Adrenal gland (tissue), 19 donors: ENCODE measurements at places on chromosomes 6 and 20.
A peak's percentile ranks its signal among the peaks of the same experiment; 100 is the strongest.

DNA sequence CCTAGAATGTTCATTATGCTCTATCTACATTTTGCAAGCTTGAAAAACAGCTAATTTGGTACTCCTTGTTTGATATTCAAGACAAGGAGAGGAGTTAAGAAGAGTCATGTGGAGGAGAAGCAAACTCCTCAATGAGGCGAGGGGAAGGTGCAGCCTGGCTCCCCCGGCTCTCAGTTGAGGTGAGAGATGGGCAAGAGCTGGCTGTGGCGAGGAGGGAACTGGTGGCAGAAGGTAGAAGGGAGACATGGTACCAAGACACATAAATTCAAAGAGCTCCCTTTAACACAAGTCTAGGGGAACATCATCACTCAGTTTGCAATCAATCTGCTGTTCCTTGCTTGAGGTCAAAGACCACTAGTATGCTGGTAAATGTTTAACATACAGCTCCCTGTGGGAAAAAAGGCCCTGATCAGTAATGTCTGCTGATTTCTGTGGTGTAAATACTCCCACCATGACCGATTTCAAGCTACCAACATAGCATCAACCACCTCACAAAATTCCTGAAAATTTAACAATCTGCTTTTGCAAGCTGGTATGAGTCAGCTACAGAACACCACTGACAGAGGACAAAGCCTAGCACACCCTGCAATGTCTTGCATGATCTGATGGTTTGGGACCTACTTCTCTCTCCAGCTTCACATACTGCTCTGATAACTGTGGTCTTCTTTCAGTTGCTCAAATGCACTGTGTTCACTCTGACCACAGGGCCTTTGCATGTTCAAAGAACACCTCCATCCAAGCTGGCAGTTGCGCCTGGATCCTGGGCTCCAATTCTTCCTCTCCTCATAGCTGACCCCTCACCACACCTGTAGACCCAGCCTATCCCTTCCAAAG lies 516.3 kb upstream of the CHD6 start:
- DNase-seq = no peak

GRCh38 chr6:2990248-2990931 lies 9.3 kb upstream of the NQO2 start:
- peak; percentile 76 for DNase-seq

GRCh38 chr6:166567107-166567506 lies 19.4 kb downstream of the RAMACL start:
- no peak for DNase-seq

GRCh38 chr20:63835021-63835858 lies 4.2 kb upstream of the ZBTB46 start:
- peak; percentile 98 for DNase-seq

DNA sequence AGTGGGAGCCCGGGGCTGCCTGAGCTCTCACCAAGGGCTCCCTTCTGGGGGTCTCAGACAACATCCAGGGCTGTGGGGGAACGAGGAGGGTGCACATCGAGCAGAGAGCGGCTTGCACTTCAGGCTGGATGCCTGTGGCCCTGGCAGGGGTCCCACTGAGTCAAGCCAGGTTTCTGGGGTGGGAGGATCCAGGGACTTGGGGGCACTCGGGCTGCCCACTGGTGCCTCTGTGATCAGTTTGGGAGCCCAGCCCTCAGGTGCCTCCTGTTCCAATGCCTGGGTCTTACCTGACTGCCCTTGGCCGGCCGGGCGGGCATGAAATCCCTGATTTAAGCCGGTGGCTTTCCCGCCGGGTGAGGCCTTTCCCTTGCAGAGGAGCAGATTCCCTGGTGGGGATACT lies 470 bp downstream of the COL20A1 start:
- DNase-seq = no peak

- DNase-seq = no peak
Observed at GRCh38 chr6:69012876-69013275, 377.8 kb downstream of the ADGRB3 start.
